Stimulated activated naive CD8-positive, alpha-beta T cell treated with anti-CD3 and anti-CD28 coated beads, Interleukin-15, amount 100 ng/mL, for 72 hours (primary cell): ENCODE measurements at places on chromosomes 12 and 14.

GRCh38 chr12:102964872-102965271 is 7.4 kb downstream of the ASCL1 start:
- DNase-seq: peak; percentile 44

DNA sequence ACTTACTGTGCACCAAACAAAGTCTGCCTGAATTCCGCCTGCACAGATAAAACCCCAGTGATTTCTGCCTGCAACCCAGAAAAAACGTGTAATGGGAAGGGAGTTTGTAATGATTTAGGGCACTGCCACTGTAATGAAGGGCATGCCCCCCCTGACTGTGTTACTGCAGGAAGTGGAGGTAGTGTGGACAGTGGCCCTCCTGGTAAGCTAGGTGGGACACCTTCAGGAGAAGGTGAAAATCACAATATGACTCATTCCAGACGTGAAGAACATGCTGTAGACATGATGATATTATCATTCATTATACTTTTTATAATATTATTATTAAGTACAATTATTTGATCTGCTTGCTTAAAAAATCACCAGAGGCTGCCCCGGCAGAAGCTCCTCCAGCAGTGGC is 59.2 kb downstream of the MAPKAPK5 start:
- DNase-seq: no peak

DNA sequence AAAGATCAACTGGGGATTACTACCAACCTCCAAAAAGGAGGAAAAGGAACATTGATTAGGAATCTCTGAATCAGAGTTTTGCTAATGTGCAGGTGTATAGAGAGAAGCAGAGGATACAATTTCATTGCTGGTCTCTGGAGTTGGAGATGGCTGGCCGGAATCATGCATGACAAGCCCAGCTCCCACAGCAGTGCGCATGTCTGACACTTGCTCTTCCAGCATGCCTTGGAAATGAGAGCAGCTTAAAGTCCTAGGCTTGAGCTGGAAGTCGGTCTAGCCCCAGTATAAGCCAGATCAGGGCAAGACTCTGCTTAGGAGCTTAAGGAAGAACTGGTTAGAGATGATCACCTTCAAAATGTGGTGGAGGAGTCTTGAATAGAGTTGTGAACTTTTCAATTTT is 742.8 kb downstream of the DIO2 start:
- DNase-seq: no peak

DNA sequence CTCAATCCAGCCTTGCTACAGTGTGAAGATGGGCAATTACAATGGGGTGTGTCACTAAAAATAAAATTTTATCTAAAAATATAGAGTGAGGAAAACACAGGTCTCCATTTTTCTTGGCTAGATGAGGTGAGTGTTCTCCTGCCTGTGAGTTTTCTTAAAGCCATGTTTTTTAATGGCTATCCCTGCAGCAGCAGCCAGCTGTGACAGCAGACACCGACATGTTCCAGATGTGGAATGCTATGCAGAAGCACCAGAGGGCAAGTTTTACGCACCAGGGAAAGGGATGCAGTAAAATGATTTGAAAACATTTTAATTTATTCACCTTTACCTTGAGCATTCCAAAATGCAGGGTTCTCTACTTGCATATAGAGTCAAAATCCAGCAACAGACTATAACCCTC is 577.0 kb upstream of the STXBP6 start:
- no peak for DNase-seq

- DNase-seq: no peak
These were observed 218.6 kb upstream of the ATP2B1 start for GRCh38 chr12:89927226-89927698.

GRCh38 chr14:29716150-29716549 is 211.5 kb downstream of the PRKD1 start:
- no peak for DNase-seq

- no peak for DNase-seq
These were observed 389.2 kb downstream of the EGLN3 start for GRCh38 chr14:33561488-33562175.

DNA sequence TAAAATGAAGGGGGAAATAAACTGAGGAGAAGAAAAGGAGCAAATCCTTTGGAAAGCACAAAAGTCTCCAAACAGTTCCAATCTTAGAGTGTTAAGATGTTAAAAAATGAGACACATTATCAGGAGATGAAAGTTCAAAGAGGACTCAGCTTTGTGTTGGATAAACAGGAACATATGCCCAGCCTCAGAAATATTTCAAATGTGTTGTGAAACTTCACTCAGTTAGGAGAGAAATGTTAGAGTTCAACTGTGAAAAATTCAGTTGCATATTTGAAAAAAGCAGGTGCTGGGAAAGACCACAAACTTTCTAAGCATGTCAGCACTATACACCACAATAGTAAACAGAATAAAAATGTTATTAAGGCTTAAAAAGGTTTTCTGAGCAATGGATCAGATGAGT is 136.8 kb upstream of the PRKD1 start:
- no peak for DNase-seq

DNA sequence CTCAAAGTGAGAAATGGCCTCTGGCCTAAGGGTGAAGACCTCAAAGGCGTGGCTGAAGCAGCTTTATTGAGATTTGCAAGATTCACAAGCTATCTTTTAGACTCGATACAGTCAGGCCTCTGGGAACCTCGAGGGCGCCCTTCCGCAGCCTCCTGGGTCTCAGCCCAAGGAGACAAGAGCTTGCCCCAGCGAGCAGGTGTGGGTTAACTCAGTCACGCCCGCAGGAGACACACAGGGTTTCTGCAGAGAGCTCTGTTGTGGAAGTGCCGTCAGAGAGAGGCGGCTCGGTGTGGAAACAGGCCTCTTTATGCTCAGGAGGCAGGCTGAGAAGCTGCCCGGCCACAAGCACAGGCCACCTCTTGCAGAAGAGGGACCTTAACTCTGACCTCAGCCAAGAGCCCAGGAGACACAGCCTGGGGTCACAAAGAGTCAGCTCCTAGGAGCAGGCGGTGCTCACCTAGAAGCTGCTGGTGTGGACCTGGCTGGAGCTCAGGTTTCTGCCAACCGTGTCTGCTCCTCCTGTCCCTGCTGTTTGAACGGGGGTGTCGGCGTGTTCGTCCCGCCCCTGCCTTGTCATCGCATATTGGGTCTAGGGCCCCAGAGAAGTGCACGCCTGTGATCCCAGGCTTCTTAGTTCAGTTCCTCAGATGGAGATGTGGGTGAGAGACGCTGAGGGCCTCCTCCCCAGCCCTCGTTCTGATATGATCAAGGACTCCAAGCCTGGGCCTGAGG is 42.1 kb upstream of the FBRSL1 start:
- no peak for DNase-seq

- no peak for DNase-seq
These were observed 390.5 kb upstream of the CLEC14A start for GRCh38 chr14:38646391-38646790.

DNA sequence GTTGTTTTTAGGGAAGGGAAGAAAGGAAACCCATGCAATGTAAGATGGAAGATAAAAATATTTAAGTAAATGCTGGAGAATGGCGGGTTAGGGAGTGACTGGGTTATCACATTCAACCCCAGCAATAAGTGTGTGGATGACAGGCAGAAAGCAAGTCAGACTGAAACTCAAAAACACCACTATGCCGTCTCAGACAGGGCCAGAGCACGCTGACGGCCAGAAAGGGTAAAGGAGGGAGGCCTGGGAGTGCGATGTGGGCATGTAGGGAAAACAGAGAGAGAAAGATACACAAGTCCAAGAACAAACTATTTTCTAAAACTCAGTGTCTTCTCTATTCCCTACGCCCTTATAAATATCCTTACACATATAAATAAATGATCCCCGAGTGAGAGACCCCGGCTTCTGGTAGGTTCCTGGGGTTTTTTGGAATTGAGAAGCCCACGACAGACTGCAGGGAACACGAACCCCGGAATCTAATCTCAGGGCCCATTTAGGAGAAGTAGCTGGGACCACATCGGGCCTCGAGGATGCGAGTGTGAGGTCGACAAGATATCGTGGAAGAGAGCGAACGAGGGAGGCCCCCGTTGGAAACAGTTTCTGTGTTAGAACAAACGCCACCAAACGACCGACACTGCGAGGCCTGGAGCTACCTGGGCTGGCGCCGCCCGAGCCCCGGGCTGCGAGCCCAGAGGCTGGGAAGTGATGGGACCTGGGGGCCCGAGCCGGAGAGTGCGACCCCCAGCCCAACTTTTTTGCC is 735 bp upstream of the OTX2 start:
- no peak for DNase-seq

GRCh38 chr14:102923201-102923924 is 900 bp downstream of the AMN start:
- DNase-seq: no peak
